ENCODE measurements at places on chromosomes 12 and 14. TPM values are rescaled to one million over a fixed set of nuclear protein-coding genes. Genes with fewer than 3 reads are reported as not detected.

Gene GYS2
- not detected for total RNA-seq

Gene TSHR
- total RNA-seq = 0.74 TPM

Gene KCNMB4
- total RNA-seq = 18.7 TPM

GRCh38 chr12:128861226-128862016, 8.1 kb downstream of the GLT1D1 start:
- no peak for DNase-seq

GRCh38 chr14:22932146-22932545, 3.0 kb upstream of the PRMT5 start:
- DNase-seq = no peak

GRCh38 chr12:85627584-85627983, 208.6 kb downstream of the RASSF9 start:
- DNase-seq = no peak

GRCh38 chr14:36529062-36529461, 9.0 kb upstream of the NKX2-1 start:
- no peak for DNase-seq

DNA sequence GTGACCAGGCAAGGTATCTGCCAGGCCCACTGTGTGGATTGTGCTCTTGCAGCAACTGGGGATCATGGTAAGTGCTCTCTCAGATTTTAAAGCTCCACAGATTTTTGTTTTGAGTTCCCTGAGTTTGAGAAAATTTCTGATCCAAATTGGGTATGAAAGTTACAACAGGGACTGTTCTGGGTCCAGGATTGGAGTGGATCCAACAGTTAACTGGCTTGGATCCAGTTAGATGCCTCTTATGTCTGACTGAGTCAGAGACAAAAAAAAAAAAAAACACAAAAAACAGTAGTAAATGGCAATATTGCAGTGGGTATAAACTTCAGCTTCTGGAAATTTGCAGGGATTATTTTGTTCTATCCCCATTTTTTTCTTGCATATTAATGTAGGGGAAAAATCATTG, 598.8 kb downstream of the C12orf50 start:
- no peak for DNase-seq

GRCh38 chr12:12909228-12909994, 18.0 kb downstream of the GPRC5A start:
- DNase-seq = no peak

- no peak for DNase-seq
Observed at GRCh38 chr12:28936221-28936620, 212.9 kb upstream of the FAR2 start.

Gene SERPINA1
- not detected for total RNA-seq

Gene RAD9B
- 0.49 TPM for total RNA-seq

Gene CELA1
- total RNA-seq = not detected

Gene DNM1L
- 167 TPM for total RNA-seq

Measured in glutamatergic neuron (in vitro differentiated cells).